ENCODE measurements at places on chromosomes 13 and 19.
A peak's percentile ranks its signal among the peaks of the same experiment; 100 is the strongest.

DNA sequence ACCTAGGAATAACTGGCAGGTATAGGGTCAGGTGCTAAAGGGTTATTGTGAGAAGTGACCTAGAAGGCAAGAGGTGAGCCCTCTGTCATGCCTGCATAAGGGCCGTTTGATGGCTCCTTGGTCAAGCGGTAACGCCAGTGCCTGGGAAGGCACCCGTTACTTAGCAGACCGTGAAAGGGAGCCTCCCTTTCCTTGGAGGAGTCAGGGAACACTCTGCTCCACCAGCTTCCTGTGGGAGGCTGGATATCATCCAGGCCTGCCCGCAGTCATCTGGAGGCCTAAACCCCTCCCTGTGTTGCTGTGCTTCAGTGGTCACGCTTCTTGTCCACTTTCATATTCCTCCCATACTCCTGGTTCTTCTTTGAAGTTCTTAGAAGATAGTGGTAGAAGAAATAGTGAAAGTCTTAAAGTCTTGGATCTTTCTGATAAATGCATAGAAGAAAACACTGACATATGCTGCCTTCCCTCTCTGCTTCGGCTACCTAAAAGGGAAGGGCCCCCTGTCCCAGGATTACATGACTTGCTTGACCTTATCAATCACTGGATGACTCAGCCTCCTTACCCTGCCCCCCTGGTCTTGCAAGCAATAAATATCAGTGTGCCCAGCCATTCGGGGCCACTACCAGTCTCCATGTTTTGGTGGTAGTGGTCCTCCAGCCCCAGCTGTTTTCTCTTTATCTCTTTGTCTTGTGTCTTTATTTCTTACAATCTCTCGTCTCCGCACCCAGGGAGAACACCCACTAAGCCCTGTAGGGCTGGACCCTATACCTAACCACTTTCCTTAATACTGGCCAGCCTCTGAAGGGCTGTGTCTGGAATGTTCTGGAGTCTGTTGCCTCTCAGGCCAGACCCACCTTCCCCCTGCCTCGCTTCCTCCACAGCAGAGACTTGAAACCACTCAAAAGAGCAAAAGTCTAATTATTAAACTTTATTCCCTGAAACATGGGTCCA is 16.1 kb upstream of the ABCC4 start:
- no peak for DNase-seq

DNA sequence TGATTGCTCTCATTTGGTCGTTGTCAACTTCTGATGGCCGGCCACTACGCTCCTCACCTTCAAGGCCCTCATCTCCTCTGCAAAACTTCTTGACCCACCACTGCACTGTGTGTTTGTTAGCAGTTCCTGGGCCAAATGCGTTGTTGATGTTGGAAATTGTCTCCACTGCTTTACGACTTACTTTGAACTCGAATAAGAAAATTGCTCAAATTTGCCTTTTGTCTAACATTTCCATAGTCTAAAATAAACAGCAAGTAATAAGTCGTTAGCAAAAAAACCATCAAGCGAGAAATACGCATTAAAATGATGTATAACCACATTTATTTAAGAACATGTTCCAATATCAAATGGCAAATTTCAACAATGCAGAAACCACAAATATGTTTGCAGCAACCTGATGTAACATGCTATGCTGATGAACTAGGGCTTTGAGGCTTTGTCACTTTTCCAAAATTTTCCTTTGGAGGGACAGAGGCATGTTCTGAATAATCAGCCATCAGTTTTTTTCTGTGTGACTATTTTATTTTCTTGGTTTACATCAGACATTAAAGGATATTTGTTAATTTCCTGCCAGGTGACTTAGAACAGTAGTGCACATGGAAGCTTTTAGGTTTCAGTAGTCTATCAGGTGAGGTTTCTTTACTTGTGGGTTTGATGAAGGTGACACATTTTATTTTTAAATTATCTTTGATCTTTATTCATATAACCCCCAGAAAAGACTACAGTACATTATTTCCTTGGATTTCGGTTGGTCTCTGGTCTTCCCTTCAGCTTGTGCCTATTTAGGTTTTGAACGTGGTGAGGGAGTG is 74.7 kb upstream of the TEX29 start:
- DNase-seq, result no peak

DNA sequence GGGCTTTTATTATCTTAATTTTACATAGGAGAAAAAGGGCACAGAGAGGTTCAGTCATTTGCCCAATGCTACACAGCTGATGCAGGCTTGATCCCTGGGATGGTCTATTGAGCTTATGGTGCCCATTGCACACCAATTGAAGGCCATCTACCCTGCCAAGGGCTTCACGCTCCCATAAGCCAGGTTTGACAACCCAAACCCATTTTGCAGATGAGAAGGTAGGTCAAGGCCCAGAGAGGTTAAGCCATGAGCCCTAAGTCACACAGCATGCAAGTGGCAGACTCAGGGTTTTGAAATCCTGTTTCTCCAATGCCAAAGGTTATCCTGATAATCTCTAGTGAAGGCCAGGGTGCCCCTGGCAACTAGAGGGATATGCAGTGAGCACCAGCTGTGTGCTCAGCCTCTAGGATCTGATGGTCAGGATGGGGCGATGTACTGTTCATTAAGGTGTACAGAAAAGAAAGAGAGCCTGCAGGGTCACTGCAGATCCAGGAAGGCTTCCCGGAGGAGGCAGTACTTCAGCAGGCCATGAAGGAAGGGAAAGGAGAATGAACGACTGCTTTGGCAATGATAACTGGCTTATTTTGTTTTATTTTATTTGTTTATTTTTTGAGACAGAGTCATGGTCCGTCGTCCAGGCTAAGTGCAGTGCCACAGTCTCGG is 8.1 kb downstream of the CREB3L3 start:
- DNase-seq, result no peak

- no peak for DNase-seq
Observed at GRCh38 chr19:29268721-29269393, 55.9 kb upstream of the UQCRFS1 start.

GRCh38 chr13:29162638-29163235 is 342.6 kb downstream of the MTUS2 start:
- DNase-seq, result no peak

DNA sequence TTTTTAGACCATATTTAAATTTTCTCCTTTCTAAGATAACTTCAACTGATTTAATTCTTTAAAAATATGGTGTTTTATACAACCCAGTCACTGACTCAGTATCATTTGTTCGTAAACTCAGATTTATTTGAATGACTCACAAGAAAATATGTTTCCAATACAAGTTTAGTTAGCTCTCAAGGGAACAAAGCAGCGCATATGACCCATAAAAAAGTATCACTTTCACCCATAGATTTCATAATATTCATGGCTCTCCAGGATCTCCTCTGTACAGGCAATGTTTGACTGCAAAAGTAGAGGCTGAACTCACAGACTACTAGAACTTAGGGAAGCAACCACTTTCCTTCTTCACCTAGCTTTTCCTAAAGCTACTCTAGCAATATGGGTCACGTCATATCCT is 405.6 kb upstream of the PCDH9 start:
- DNase-seq, result no peak

DNA sequence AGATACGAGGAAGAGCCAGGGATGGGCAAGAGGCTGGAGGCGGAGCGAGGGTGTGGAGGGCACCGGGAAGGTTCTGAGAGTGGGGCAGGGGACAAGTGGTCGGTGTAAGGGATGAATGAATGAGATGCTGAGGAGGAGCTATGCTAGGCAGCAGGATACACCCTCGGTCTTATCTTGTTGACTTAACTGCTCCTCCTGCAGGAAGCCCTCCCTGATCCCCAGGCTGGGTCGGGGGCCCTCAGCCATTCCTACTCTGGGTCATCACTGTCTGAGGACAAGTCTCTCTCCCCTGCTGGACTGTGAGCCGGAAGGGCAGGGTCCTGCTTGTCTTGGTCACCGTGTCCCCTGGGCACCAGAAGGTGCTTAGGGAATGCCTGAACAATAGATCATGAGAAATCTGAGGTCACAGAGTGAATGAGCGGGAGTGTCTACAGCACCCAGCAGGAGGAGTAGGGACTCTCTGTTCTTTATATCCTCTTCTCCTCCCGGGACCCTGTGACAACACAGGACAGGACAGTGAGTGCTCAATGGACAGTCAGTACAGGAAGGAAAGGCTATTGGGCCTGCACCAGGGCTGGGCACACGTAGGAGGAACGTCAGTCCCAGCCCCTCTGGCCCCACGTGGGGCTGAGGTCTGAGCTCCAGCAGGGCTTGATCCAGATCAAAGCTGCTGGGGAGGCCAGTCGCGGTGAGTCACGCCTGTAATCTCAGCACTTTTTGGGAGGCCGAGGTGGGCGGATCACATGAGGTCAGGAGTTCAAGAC is 6.5 kb downstream of the NKPD1 start:
- DNase-seq, result peak; percentile 27

DNA sequence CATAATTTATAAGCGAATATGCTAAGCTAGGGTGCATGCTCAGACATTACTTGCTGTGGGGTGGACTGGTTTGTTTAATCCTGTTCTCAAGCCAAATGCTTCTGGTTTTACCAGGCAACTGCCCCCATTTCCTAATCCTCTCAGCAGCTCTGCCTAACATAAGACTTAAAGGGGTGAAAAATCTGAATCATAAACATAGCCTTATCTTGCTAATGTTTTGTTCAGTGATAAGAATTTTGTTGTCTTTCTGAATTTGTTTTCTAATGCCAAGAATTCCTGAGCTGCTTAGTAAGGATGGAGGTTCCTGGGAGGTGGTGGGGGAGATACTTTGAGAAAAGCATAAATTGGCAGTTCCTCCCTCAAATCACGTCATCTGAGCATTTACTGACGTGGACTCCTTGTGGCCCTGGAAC is 42.7 kb downstream of the ING1 start:
- no peak for DNase-seq

DNA sequence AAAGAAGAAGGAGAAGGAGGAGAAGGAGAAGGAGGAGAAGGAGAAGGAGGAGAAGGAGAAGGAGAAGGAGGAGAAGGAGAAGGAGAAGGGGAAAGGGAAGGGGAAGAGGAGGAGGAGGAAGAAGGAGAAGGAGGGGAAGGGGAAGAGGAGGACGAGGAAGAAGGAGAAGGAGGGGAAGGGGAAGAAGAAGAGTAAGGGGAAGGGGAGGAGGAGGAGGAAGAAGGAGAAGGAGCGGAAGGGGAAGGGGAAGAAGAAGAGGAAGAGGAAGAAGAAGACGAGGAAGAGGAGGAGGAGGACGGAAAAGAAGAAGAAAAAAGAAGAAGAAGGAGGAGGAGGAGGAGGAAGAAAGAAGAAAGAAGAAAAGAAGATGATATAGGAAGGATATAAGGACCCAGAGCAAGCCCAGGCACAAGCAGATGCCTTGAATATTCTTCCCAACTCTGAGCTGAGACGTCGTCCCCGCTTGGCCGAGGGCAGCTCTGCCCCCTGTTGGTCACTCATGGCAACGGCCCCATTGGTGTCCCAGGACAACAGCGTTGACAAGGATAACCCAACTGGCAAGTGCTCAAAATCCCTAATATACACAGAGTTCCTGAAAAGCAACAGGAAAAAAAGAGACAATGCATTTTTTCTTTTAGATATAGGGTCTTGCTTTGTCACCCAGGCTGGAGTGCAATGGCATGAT is 30.6 kb upstream of the IGSF23 start:
- DNase-seq, result peak; percentile 62

- no peak for DNase-seq
Observed at GRCh38 chr13:78147905-78148304, 229.3 kb upstream of the EDNRB start.

- no peak for DNase-seq
Observed at GRCh38 chr13:66343224-66343828, 886.8 kb downstream of the PCDH9 start.

DNA sequence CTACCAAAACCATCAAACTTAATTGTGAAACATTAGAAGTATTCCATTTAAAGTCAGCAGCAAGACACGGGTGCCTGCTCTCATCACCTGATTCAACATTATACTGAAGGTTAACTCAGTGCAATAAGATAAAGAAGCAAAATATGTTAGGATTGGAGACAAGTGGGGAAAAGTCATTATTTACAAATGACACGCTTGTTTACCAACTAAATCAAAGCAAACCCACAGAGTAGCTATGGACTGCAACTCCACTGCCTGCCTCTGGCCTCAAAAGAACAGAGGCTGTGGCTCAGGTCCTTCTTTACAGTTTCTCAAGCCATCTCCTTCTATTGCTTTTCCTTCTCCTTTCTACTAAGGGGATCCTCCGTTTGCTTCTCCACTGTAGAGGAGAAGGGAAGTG is 21.0 kb upstream of the ATP12A start:
- DNase-seq, result no peak
